CD8-positive, alpha-beta memory T cell (primary cell): ENCODE measurements at places on chromosomes 3 and 15.

- DNase-seq, result no peak
Measured at GRCh38 chr3:31353166-31353565, 179.6 kb upstream of the STT3B start.

GRCh38 chr3:13358643-13359042 is 61.5 kb downstream of the NUP210 start:
- DNase-seq, result no peak

- no peak for DNase-seq
Measured at GRCh38 chr3:197728487-197728886, 8.2 kb downstream of the RUBCN start.

GRCh38 chr3:37753428-37753827 is 108.3 kb upstream of the CTDSPL start:
- DNase-seq, result no peak

DNA sequence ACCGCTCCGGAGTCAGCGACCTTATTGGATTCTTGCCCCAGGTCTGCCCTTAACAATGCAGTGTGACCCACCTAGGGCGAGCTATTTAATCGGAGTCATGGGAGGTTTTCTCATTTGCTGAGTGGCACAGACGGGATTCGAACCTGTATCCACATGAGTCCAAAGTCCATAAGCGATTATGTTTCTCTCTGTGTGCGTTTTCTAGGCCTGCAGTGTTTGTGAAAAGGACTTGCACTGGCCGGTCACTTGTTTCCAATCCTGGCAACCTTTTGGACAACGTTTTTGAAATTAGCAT is 691 bp upstream of the HDGFL3 start:
- DNase-seq, result no peak

- DNase-seq, result no peak
Measured at GRCh38 chr3:144358191-144358590, 386.6 kb downstream of the DIPK2A start.
